ENCODE measurements at places on chromosomes 11 and 22.

- DNase-seq: no peak
Measured at GRCh38 chr11:7278314-7278917, 26.7 kb downstream of the SYT9 start.

DNA sequence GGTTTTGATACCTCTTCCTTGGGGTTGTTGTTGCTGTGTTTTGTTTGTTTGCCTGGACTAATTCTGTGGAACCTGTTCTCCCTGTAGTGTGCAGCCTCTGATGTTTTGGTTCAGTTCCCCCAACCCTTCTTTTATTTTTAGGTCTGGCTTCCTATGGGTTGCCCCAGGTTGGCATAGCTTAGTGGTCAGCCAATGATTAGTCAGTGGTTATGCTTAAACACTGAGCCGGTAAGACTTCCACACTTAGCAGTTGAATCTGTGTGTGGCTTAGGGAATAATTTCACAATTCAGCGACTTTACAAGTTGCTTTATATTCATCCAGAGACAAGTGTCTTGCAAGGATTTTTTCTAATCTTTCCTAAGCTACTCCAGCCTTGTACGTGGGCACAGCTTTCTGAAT, 78.6 kb upstream of the CLPB start:
- no peak for DNase-seq

DNA sequence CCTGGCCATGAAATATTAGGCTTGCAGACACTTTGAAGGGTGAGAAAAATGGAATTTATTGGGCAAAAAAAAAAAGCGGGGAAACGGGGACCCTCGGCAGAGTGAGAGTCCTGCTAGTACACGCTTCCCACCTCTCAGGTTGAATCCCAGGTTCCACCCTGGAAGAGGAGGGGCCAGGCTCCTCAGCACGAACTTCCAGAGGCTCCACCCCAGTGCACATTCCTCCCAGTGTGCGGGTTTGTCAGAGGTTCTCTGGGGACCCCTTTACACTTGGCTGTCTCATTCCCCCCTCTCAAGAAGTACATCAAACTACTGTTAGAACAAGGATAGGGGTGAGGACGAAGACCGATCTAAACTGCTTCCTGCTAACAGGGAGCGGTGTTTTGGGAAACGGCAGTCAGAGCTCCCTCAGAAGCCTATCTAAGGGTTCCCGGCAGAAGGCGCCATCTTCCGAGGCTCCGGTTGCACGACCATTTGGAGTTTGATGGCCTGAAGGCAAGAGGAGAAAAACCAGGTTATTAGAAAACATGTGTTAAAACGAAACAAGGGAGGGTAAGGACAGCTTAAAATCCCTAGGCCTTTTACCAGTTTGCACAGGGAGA, 27.5 kb downstream of the FOLR3 start:
- DNase-seq: no peak

GRCh38 chr11:90321018-90321417, 98.2 kb upstream of the CHORDC1 start:
- DNase-seq: no peak

DNA sequence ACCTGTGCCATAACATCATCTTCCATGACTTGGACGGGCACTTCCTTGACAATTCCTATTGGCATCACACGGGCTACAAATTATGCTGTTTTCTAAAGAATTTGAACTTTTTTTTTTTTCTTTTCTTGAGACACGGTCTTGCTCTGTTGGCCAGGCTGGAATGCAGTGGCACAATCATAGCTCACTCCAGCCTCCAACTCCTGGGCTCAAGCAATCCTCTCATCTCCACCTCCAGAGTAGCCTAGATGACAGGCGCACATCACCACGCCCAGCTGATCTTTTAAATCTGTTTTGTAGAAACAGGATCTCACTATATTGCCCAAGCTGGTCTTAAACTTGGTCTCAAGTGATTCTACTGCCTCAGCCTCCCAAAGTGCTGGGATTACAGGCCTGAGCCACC, 3.3 kb upstream of the CRYBB3 start:
- no peak for DNase-seq

- no peak for DNase-seq
Measured at GRCh38 chr22:27797520-27798391, 3.8 kb downstream of the MN1 start.

DNA sequence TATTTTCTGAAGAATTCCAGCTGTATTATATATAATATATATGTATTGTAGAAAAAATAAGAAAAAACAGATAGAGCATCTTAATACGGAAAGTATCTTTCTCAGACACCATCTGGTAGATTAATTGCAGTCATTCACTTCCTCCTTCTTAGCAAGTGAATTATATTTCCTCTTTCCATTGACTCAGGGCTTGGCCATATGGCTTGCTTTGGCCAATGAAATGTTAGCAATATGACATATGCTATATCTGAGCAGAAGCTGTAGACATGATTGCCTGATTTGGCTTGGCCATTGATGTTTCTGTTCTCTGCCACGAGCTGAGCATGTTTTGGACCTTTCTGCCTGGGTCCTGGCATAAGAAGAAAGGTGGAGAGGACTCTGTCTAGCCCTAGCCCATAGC, 34.4 kb upstream of the ZBED5 start:
- DNase-seq: no peak

GRCh38 chr11:71986131-71986530, 12.6 kb upstream of the IL18BP start:
- DNase-seq: no peak

DNA sequence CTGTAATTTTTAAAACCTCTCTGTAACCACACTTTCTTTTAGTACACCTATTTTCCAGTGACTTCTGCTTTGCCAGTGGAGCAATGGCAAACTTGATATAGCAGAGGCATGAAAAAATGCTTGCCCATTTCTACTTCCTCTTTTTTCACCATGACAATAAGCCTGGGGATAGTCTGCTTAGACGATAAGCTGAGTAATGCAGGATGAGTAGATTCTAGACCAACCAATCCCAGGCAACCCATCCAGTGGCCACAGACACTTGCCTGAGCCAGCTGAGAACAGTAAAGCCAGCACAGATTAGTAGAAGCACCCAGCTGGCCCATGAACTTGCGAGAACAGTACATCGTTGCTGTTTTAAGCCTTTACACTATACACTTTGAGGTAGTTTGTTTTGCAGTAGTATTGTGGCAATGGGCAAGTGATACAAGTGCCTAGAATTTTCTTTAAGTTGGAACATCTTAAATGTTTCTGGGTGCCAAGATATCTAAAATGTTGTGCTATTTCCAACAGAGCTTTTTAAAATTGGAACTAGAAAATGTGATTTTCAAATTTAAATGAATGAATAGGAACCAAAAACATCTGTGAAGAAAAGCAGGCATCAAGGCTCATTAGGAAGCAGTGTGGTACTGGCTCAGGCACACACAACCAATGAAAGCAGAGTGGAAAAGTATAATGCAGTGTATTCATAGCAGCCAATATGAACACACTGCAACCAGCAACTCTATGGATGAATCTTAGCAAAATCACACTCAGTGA, 37.7 kb downstream of the DDI1 start:
- no peak for DNase-seq

DNA sequence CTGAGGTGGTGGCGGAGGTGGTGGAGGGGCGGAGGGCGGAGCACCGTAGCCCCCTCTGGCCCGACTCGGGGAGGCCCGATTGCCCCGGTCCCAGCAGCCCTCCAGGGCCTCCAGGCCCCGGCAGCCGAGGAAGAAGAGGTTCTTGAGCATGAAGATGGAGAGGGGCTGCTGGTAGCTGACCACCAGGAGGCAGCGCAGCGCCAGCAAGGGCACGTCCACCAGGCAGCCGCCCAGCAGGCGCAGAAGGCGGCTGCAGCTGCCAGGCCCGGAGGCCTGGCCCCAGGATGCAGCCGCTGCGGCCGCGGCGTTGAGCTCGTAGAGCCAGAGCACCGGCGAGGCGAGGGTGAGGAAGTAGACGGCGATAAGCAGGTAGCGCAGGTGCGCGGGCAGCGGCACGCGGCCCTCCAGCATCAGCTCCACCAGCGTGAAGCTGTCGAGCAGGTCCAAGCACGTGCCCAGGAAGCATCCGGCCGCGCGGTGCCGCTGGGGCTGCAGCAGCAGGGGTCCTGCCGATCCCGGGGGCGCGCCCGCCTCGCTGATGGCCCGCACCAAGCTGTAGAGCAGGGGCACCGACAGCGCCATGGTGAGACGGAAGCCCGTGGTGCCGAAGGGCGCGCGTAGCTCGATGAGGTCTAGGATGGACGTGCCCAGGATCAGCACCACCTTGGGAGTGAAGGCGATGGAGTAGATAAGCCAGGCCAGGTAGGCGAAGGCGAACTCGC, 1.5 kb downstream of the TMEM121B start:
- peak; percentile 39 for DNase-seq

Data from activated T-cell treated with anti-CD3 and anti-CD28 coated beads, Interleukin-2, amount 50 U/mL, for 72 hours (primary cell).